AG09319 (cell line): ENCODE measurements at places on chromosomes 1 and 21.
A peak's percentile ranks its signal among the peaks of the same experiment; 100 is the strongest.

DNA sequence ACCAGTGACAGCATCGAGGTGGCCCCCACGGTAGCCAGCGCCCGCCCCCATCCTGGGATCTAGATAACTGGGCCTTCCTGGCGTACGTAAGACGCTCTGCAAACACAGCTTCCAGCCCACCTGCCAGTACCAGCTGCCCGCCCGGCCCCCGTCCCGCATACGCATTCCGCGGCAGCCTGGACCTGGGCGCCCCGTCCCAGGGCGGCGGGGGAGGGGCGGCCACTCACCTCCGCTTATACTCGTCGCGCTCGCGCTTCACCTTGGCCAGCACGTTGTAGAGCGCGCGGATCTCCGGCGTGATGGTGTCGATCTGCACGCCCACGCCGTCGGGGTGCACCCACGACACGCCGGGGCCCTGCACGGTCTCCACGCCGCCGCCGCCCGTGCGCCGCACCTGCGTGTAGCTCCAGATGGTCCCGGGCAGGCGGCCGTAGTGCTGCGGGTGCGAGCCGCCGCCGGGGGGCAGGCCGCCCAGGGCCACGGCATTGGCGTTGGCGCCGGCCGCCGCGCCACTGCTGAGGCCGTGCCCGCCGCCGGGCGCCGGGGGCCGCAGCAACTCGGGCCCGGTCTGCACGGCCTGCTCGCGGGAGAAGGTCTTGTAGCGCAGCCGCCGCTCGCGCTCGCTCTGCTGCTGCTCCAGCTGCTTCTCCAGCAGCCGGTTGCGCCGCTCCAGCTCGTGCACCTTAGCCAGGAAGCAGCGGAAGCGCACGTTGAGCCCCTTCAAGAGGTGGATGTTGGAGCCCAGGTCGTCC is 859 bp downstream of the IFFO2 start:
- DNase-seq: no peak

DNA sequence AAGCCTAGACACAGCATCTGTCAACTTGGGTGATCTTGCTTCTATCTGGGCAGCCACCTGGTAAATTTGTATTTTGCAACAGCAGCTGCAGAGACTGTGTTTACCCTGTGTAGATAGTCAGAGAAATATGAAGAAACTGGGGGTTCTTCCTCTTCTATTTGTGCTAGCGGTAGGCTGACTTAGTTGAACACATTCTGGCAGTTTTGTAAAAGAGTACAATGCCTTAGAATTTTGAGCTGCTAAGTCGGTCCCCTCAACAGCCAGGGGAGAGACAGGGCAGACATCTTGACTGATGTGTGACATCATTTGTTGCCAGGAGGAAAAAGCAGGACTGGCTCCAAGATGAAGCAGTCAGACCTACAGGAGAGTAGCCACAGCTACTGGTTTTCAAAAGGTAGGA is 53.7 kb downstream of the KCNJ6 start:
- DNase-seq: no peak

GRCh38 chr1:234555390-234556024 is 54.5 kb downstream of the IRF2BP2 start:
- DNase-seq: no peak

DNA sequence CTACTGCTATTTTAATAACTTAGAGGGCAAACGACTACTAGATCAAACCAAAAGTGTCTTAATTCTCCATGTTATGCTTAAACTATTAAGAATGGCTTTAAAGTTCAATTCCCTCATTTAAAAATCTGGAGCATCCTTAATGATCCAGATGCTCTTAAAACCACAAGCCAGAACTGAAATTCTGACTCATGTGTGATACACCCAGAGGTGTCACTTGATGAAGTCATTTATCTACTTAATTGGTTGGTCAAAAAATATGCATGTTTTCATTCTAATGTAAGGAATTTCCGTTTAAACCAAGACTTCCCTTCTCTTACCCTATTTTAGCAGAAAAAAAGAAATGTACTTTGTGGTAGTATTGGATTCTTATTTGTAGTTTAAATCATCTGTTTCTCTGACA is 1261.2 kb upstream of the B3GALT2 start:
- no peak for DNase-seq

GRCh38 chr21:42431196-42431595 is 27.5 kb downstream of the UBASH3A start:
- DNase-seq: no peak

DNA sequence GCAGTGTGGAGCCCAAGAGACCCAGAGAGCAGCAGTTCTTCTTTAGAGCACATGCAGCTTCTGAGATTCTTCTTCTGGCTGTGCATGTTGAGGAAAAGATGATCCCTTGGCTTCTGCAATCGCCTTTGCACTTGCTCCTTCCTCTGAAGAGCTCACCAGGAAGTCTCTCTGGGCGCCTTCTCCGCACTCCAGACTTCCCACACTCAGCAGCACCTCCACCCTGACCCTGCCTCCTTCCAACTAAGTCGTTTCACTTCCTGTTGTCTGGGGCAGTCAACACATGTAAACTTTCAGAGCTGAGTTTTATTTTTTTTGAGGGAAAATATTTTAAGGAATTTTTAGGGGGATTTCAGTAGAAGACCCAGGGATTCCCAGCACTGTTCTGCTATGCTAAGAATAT is 73.4 kb upstream of the F3 start:
- no peak for DNase-seq

GRCh38 chr1:115327270-115327669 is 10.8 kb downstream of the NGF start:
- no peak for DNase-seq

- DNase-seq: no peak
Observed at GRCh38 chr1:94942171-94943128, 15.5 kb upstream of the CNN3 start.

- no peak for DNase-seq
Observed at GRCh38 chr21:45590246-45590725, 48.0 kb upstream of the SLC19A1 start.

GRCh38 chr1:241776911-241777310 is 71.1 kb upstream of the EXO1 start:
- no peak for DNase-seq

GRCh38 chr1:51910221-51911000 is 31.9 kb upstream of the NRDC start:
- no peak for DNase-seq

DNA sequence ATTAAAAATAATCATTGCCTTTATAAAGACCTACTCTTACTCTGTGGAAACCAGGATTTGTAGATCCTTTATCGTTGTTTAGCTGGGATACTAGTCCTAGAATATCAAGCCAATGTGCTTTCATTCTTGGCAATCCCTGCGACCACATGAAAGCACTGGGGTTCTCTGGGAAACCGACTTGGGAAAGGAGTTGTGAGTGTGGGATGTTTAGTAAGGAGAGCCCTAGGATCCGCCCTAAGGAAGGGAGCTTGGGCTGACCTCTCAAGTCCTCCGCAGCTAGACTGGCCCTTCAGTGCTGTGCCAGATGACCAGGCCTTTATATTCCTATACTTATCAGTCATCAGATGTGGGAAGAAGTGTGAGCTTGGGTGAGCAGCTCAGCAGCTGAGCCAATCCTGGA is 5.2 kb upstream of the KRTAP19-8 start:
- no peak for DNase-seq

DNA sequence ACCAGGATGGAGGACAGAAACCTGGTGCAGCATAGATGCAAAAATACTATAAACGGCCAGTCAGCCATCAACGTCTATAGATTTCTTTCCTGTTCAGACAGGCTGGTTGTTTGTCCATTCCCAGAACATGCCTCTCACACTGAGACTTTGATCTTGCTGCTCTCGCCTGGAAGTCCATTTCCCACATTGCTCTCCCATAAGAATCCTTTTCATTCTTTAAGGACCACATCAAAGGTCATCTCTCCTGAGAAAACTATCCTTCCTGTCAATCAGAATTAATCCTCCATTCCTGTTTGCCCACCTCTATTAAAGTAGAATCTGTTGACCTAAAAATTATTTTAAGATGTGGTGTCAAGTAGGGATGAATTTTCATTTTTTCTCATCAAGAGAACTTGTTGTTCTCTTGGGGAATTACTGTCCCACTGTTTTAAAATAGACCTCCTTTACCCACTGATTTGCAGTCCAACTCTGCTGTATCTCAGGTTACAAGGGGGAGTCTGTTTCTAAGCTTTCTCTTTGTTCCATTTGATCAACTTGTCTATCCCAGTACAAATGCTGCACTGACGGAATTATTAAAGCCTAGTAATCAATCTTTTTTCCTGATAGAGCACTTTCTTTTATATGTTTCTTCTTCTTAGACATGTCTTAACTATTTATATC is 172.7 kb downstream of the PATJ start:
- no peak for DNase-seq

DNA sequence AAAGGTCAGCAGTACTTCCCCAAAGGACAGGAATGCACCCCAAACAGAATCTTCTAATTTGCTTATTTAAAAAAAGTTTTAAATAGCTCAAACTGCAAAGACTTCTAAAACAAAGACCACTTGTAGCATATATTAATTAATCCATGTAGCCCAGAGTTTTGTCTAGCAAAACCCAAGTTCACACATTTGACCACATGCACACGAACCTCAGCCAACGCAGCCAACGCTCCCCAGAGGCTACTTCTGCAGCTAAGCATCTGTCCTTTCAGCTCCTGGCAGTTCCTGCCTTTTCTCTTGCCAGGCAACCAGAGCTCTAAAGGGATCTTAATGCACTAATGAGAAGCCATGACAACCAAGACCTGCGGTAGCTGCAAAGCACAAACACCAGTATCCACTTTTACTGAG is 89.6 kb downstream of the RERE start:
- no peak for DNase-seq

DNA sequence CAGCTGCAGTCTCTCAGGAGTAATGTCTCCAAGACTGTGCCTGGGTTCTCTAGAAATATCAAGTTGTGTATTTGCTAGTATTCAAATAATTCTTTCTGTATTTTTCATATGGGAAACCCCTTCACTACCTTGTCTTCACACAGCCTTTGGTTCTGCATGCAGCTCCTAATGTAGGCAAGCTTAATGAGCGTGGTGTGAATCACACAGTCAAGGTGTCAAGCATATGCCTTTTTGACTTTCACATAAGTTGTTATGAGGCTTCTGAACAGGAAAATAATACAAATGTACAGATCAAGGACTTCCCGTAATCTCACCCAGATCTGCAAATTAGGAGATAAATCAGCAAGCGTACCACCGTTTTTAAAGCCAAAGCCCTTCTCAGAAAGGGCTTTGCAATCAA is at the start of gene FCRL3:
TSS of gene FCRL3 (minus strand) at position 38 of the 400 bp plus-strand sequence. CDS start 280 bp downstream, outside the sequence.
- DNase-seq: no peak

DNA sequence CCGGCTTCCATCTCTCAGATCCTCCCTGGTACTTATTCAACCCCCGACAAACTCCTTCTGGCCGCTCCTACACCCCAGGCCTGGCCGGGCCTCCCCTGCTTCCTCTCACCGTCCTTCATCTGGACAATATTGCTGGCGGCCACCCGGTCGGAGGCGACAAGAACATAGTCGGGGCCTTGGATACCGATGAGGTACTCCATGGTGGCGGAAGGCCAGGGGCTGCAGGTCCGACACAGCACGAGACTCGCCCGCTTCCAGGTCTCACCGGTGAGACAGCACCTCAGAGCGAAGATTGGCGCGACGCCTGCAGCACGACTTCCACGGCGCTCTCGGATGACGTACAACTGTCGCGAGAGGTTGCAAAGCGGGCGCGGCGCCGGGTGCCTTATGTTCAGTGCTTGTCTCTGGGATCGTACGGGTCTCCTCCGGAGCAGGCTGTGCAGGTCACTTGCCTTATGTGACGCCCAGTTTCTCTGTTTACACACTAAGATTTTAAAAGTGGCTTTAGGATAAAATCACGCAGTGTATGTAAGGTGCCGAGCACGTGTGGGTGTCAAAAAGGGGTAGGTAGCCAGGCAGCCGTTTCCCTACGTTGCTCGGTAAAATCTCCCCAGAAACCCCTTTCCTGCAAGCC is at the start of gene PSMB2:
TSS of gene PSMB2 (minus strand) at position 294 of the 634 bp plus-strand sequence. CDS start at position 200, 94 bp downstream.
- DNase-seq: peak; percentile 86

DNA sequence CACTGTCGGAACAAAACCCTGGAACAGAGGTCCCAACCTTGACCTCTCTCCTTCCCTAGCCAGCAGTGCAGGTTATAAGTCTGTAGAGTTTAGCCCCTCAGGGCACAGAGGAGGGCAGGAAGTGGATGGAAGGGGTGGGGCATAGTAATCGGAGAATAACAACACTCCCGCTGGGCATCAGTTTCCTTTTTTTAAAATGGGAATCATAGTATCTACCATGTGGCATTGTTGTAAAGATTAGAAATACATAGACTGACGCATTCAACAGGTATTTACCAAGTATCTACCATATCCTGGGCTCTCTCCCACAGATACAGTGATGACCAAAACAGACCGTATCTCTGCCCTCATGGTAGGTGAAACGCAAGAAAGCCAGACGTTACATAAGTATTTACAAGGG is 24.9 kb upstream of the ATF3 start:
- no peak for DNase-seq

- DNase-seq: peak; percentile 32
Observed at GRCh38 chr1:186404454-186405051, 28.9 kb downstream of the ODR4 start.

DNA sequence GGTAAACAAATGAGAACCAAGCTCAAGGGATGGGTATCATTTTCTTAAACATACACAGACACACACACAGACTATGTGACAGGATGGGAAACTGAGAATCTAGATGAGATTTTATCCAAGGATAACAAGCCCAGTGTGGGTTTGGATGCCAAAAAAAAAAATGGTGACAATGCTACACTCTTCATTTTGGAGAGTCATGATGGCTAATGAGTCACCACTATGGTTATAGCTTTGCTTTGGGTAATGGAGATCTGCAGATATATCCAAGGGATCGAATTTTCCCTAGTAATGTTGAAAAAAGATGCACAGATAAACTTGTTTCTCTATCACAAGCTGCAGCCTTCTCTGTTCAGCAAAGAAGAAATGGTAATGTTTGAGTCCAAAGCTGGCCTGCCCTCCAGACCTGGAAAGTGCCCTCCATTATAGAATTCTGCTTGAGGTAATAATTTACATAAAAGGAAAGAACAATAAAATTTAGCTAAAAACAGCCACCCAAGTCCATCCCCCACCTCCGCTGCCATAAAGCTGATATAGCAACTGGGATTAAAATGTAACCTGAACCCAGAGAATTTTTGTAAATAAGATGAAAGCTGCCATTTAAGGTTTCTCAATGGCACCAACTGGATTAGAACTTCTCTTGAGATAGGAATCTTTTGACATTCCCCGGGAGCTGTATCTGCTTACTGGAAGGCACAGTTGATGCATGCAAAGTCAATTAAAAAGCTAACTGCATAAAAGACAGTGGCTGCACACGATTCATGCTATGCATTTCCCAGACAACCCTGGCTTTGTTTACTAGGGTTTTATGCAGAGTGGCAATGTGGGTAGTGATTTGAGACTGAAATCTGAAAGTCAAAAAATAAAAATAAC is 395.2 kb upstream of the LYPLAL1 start:
- DNase-seq: no peak

GRCh38 chr1:99643021-99643779 is 2.7 kb upstream of the PALMD start:
- DNase-seq: no peak

GRCh38 chr1:113983826-113984225 is 4.6 kb downstream of the OLFML3 start:
- DNase-seq: no peak
